ENCODE measurements at places on chromosomes 5 and 9.

DNA sequence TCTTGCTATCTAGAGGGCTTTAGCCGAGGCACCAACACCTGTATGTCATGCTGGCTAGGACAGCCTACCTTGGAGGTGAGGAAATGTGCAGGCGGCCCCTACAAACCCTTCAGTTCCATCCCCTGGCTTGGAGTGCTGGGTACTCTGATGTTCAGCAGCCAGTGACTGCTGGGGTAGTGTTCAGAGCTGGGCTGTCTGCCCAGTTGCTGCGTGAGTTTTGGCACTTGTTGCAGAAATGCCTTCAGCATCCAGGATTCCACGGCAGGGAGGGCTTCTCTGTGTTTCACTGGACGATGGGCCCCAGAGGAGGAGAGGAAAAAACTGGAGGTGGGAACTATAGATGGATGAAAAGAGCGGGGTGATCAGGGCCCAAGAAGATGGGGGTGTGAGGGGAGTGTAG, 10.4 kb downstream of the SWI5 start:
- DNase-seq: no peak

- DNase-seq: no peak
These were observed 88.2 kb upstream of the FAM174A start for GRCh38 chr5:100446879-100447430.

- peak; percentile 41 for DNase-seq
These were observed 6.7 kb upstream of the CDH6 start for GRCh38 chr5:31186672-31187267.

DNA sequence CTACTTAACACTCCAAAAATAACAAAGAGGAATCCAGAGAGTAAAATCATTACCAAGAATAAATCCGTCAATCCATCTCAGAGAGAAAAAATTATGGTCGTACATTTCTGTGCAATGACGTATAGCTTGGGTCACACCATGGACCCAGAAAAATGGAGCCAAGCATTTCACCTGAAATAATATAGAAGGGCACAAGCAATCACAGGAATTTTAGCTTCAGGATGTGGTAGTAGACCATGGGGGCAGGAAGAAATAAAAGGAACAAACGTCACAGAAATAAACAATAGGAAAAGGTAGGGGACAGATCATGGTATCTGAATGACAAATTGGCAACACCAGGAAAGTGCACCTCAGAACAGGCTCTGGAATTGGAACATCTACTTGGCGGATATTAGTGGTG, 231.0 kb downstream of the PLK2 start:
- no peak for DNase-seq

DNA sequence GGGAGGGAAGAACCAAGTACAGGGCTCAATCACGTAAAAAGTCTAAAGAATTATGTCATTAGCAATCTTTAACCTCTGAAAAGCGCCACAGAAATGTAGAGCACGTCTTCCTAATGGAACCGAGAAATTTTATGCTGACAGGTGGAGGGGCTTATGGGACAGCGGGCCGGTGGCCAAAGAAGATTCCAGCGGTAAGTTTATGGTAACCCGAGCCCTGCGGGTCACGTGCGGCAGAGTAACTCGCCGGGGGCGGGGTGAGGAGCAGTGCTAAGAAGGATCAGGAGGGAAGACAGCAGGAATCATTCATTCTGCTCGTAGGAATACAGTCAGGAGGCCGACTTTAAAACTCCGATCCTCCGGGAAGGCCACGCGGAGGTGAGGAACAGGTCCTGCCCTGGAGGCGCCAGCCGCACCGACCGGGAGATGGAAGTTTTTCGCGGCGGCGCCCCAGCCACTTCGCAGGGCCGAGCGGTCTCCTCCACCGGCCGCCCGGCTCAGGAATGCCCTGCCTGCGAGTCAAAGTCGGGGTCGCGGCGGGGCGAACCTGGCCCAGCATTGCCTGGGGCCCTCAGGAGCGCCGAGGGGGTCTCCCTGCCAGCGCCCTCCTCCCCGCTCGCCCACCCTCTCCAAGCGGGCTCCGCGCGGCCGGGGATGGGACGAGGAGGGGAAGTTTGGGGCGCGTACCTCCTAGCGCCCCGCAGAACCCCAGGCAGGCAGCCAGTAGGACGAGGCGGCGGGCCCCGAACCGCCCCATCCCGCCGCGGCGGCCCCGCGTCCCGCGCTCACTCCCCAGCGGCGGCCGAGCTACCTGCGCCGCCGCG, 101.8 kb downstream of the ESM1 start:
- no peak for DNase-seq

DNA sequence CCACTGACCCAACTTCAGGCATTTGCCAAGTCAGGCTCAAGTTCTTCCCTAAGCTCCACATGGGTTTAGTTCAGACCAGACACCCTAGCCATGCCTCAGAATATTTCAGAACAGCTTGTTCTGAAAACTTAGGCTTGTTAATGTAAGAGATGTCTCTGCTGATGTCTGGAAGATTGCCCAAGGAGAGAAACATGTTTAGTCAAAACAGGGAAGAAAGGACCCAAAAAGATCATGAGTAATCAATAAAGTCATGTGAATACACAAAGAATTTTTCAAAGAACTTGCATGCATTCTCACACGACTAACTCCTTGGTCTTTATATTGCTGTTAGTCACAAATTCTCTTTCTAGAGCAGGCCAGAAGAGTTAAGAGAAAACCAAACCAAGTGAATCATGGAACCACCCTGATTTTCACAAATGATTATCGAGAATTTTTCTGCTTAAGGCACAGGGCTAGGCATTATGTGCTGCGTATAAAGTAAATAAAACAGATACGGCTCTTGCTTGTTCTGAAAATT, 158.1 kb upstream of the HMHB1 start:
- no peak for DNase-seq

DNA sequence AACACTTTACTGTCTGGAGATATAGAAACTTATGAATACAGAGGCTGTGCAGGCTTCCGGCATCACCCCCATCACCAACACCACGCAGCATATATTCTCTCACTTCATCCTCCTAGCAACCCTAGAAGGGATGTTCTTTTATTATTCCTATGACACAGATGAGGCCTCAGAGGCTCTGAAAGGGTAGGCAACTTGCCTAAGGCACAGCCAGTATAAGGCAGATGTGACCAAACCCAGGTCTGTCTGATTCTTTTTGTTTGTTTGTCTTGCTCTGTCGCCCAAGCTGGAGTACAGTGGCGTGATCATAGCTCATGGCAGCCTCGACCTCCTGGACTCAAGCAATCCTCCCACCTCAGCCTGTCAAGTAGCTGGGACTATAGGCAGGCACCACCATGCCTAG, 22.8 kb upstream of the CORO2A start:
- DNase-seq: no peak

GRCh38 chr5:108168915-108169314, 213.0 kb downstream of the FBXL17 start:
- peak; percentile 23 for DNase-seq

- DNase-seq: no peak
These were observed 5.7 kb downstream of the NDST1 start for GRCh38 chr5:150513375-150514309.

GRCh38 chr5:150750469-150750868, 8.3 kb downstream of the DCTN4 start:
- DNase-seq: no peak

GRCh38 chr5:172151661-172152210, 36.3 kb downstream of the STK10 start:
- DNase-seq: no peak

DNA sequence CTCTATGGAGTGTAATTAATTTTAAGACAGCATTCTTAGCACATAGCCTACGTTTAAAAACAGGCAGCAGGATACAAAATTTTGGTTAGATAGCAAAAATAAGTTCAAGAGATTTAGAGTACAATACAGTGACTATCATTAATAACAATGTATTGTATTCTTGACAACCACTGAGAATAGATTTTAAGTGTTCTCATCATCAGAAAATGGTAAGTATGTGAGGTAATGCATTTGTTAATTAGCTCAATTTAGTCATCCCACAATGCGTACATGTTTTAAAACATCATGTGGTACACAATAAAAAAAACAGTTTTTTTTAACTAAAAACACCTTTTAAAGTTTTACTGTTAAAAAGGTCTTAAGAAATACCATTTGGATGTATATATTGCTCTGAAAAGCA, 94.2 kb downstream of the MUSK start:
- no peak for DNase-seq

- DNase-seq: no peak
These were observed 374.0 kb upstream of the ADAMTS16 start for GRCh38 chr5:4766101-4766500.

DNA sequence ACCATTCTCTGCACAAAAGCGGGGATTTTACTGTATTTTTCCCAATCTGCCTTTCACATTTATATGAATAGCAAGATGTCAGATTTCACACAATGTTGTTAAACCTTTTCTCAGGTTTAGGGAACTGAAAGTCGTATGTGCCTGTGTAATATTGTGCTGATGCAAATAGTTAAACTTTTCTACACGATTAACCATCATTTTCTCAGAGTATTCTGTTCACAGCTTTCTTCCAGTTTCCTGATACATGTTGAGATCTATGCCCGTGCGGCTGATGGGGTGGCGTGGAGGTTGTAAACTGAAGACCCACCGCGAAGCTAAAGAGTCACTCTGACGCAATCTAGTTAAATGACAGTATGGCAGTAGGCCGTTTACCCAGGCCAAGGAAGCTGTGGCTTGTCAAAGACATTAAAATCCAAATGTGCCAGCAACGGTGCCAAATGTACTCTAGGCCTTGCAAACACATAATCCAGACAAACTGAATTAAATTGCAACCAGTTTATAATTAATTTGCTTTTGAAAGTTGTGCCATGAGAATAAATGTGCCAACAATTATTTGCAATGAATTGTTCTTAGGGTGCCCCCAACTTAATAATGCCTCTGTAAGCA, 145.7 kb downstream of the EBF1 start:
- no peak for DNase-seq

- DNase-seq: no peak
These were observed 5.2 kb downstream of the FCHSD1 start for GRCh38 chr5:141646026-141646425.

DNA sequence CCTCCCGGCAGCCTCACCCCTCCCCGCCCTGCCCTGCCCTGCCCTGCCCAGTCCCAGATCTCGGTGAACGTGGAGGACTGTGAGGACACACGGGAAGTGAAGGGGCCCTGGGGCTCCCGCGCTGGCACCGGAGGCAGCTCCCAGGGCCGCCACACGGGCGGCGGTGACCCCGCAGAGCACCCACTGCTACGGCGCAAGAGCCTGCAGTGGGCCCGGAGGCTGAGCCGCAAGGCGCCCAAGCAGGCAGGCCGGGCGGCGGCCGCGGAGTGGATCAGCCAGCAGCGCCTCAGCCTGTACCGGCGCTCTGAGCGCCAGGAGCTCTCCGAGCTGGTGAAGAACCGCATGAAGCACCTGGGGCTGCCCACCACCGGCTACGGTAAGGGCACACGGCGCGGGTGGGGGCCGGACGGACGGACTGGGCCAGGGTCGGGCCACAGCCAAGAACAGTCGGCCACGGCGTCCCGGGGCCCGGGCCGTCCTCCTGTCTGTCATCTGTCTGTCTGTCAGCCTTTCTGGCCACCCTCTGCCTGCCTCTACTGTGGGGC, 84.2 kb downstream of the KCNT1 start:
- no peak for DNase-seq

- DNase-seq: no peak
These were observed 10.5 kb upstream of the RALGDS start for GRCh38 chr9:133131506-133131905.

- DNase-seq: no peak
These were observed 144.6 kb downstream of the CD180 start for GRCh38 chr5:67052034-67052433.

DNA sequence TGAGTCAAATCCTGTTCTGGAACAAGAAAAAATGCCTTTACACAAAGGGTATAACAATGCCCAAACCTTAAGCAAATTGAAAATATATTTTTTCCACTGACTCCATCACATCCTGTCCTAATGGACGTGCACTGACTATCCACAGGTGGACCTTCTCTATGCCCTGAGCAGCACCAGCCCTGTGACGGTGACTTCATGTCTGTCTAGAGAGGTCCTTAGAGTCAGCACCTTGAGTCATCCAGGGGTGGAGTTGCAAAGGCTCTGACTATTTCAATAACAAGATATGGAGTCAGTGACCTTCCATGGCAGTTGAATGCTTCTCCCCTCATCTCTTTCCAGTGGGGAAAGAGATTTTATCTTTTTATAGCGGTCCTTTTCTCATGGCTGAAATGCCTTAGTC, 78.0 kb downstream of the YIPF5 start:
- DNase-seq: no peak

- DNase-seq: no peak
These were observed 137.2 kb downstream of the ARRDC3 start for GRCh38 chr5:91245871-91246270.

DNA sequence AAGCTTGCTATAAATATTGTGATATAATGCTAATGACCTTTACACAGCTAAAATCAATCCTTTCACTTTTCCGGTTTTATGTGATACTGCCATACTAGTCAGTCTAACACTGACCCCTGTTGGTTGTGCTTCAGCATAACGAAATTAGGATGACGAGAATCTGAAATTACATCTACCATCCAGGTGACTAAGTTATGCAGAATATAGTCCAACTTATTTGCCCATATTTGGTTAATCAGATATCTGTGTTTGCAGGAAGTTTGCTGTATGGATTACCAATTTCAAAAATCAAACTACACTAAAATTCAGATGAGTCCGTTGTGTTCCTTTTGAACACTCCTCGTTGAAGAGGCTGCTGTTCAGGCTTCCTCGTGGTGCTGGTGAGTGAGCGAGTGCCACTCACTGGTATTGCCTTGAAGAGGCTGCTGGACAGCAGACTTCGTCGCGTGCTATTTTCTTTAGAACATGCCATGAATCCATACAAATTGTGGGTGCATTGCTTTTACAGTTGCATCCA, 32.5 kb downstream of the TENT4A start:
- DNase-seq: no peak

DNA sequence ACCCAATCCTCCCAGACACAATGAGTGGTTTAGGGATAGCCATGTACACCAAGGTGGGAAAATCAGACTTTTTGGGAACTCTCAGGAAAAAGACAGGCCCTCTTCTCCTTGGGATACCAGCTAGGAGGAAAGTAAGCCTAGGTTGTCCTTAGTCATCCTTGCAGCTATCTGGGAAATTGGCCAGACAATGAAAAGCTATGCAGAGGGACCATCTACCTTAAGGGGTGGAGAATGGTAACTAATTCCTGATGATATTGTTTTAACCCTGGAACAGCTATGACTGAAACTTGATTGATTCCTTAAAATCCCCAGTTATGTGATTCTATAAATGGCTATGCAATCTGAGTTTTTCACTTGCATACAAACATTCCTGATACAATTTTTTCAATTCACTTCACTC, 88.9 kb upstream of the BNC2 start:
- no peak for DNase-seq

DNA sequence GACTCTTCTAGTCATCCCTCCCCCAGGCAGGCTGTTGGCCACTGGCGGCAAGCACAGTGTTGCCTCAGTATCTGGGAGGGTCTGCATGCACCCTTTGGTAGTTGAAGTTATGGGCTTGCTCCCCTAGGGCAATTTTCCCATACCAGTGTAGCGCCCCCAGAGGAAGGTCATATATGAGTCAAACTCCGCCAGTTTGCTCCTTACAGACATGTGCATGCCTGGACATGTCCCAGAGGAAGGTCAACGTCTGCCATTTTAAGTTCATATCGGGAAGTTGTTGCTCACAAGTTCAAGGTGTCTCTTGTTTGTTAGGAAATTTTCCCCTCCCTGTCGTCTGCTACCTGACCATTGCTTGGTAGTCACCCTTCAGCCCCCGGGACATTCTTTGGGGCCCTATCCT, 51.3 kb upstream of the MROH2B start:
- DNase-seq: no peak
